ENCODE measurements at places on chromosomes 11 and 22. TPM values are rescaled to one million over a fixed set of nuclear protein-coding genes. Genes with fewer than 3 reads are reported as not detected.

DNA sequence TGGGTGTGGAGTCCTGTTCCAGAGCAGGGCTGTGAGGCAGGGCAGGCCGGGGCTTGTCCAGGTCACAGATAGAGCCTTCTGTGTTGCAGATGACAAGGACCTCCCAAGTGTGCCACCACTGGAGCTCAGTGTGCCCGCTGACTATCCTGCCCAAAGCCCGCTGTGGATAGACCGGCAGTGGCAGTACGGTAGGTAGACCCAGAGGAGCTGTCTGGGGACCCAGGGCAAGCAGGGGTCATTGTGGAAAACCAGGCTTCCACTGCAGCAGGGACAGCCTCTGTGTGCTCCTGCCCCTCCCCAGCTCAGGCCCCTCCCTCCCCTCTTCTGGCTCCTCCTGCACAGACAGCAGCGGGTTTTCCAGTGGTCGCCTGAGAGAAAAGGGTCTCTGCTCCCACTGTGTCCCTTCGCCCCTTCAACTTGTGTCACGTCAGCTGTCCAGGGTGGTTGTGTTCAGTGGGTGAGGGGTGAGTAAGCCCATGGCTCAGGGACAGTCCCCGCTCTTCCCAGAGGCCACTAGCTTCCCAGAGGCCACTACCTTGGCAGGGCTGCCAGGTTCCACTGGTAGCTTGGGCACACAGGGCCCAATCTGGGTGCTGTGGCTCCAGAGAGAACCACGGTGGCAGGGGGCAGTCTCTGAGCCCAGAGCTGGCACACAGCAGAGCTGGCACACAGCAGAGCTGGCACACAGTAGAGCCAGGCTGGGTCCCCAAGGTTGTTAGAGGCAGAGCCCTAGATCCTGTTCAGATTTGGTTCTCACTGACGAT, 78.4 kb downstream of the MED15 start:
- DNase-seq: no peak
- no peaks in the 10 kb centered on the region for H3K4me1 ChIP-seq
- peaks cover 19% of the 10 kb centered on the region for H3K36me3 ChIP-seq
- H3K27ac ChIP-seq: no peak overlapping the region

DNA sequence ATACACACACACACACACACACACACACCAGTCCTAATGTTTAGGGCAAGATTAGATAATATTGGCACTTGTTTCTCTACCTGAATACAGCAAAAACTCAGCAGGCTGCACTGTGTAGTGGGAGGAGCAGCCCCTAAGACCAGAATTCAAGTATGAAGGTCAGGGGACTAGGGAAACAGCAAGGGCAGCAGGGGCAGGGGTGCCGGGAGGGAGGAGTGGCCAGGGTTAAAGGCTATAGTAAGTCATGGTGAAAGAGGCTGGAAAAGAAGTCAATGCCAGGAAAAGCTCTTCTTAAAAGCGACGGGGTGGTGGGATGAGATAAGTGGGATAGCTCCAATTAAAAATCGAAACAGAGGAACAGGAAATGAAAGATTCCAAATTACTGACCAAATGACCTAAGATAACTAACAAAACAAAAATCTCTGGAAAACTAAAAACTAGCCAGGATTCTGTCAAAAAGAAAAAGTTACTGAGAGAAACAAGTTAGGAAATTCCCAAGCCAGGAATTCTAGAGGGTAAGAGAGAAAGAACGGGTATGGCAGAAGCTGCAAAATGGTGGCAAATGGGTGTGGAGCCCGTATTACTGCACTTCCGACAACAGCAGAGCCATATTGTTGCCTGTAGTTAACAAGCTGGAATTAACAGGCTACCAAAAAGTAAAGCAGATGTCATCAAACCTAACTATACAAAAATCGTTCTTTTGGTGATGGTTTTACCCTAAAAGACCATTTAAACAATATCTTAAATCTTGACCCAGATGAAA, 1.3 kb downstream of the ASCL3 start:
- no peak for DNase-seq
- H3K4me1 ChIP-seq: no peaks in the 10 kb centered on the region
- H3K27me3 ChIP-seq: no peaks in the 10 kb centered on the region
- H3K4me3 ChIP-seq: no peak overlapping the region
- H3K36me3 ChIP-seq: 0 out of 2 replicates have a peak, but pooled peaks cover 4% of the 10 kb centered on the region

The P2RY6 gene
- total RNA-seq: 0.08 TPM

DNA sequence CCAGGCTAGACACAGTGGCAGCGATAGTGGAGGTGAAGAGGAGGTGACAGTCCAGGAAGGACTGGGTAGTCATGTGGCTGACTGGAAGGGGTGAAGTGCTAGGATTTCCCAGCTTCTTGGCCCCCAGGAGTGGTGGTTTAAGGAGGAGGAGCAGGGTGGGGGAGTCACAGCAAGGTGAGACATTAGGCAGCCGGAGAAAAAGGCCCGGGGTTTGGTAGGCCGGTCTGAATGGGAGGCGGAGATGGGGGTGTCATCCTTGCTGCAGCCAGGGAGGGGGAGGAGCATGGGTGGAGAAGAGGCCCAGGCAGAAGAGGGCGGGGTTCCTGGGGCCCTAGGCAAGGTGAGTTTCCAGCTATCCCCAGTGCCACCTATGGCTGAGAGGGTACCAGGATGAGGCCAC, 6.1 kb downstream of the SIPA1 start:
- no peaks in the 10 kb centered on the region for H3K4me1 ChIP-seq
- no peaks in the 10 kb centered on the region for H3K36me3 ChIP-seq
- no peak for DNase-seq
- H3K27me3 ChIP-seq: no peaks in the 10 kb centered on the region

DNA sequence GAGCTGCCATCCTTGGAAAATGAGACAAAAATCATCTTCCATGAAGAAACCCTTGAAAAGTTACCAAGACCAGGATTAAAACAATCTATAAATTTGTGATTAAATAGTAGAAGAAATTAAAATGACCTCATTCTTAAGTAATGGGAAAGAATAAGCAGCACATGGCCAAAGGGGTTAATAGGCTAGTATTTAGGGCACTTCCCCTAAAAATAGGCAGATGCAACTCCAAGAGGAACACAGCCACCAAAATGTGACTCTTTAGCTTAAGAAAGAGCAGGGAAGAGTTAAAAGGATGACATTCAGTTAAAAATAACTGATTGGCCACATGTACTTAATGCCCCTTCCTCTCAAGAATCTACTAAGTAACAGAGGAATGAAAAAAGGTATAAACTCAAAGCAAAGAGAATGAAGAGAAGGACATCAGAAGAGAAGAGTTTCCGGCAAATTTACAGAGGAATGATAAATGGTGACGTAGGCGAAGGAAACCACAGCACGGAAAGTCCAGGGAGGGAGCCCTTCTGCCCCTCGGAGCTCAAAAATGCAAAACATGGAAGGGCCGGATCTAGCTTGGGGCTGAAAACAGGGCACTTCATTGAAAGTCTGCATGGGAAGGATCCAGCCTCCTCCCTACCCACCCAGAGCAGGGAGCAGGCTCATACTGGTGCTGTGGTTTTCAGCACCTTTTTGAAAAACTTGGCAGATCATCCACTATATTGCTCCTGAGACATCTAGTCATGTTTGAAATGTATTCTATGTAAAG, 17.8 kb downstream of the SCUBE2 start:
- no peaks in the 10 kb centered on the region for H3K36me3 ChIP-seq
- DNase-seq: no peak
- H3K27ac ChIP-seq: no peak overlapping the region
- H3K4me3 ChIP-seq: no peak overlapping the region
- no peaks in the 10 kb centered on the region for H3K27me3 ChIP-seq

The CCDC81 gene
- total RNA-seq: 1.2 TPM

DNA sequence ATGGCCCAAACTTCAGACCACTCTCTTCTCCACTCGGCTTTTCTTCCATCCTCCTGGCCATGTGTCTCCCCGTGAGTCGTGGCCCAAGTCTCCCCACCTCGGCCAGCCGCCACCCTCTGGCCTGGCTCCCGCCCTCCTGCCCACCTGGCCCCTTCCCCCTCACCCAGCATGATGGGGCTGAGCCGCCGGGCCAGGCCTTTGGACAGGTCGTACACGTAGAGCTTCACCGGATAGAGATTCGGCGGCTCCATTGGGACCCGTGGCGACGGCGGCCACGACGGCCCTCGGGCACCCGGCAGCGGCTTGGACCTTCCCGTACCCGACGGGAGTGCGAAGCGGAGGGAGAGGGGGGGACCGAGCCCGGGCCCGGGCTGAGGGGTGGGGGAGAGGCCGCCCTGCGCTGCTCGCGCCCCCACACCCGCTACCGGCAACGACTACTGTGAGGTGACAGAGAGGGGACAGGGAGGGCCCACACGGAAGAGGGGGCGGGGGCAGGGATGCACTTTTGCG, at the start of gene DESI1:
DESI1 (minus strand) TSS at position 455 of the 510 bp plus-strand sequence; CDS start at position 251, 204 bp downstream.
- peaks cover 34% of the 10 kb centered on the region for H3K36me3 ChIP-seq
- peaks cover 10% of the 10 kb centered on the region for H3K4me1 ChIP-seq

The NOX4 gene
- total RNA-seq: not detected

The CCDC87 gene
- 0.43 TPM for total RNA-seq

GRCh38 chr22:30704978-30705377, 10.3 kb downstream of the OSBP2 start:
- no peak overlapping the region for H3K4me3 ChIP-seq
- H3K27me3 ChIP-seq: no peaks in the 10 kb centered on the region
- H3K4me1 ChIP-seq: no peaks in the 10 kb centered on the region
- no peaks in the 10 kb centered on the region for H3K36me3 ChIP-seq

GRCh38 chr22:38317995-38318715, 922 bp upstream of the CSNK1E start:
- peak overlapping the region; percentile 86 for H3K4me3 ChIP-seq
- DNase-seq: peak; percentile 94
- H3K36me3 ChIP-seq: peaks cover 4% of the 10 kb centered on the region
- H3K27me3 ChIP-seq: no peaks in the 10 kb centered on the region
- peak overlapping the region; percentile 93 for H3K27ac ChIP-seq

The CTTN gene
- 56.4 TPM for total RNA-seq

The ARHGAP20 gene
- not detected for total RNA-seq

The LRRC32 gene
- total RNA-seq: 0.30 TPM

Data from SJCRH30 (cell line).